Astrocyte (in vitro differentiated cells and primary cell): ENCODE measurements at places on chromosomes 4 and X. TPM values are rescaled to one million over a fixed set of nuclear protein-coding genes. Genes with fewer than 3 reads are reported as not detected.

The TMEM255A gene
- 1.7 and 4.6 TPM in 2 replicates for total RNA-seq

The CAPN6 gene
- 3.9 and 9.4 TPM in 2 replicates for total RNA-seq

The ASB5 gene
- total RNA-seq: 0.43 and 0.65 TPM in 2 replicates

The EDA gene
- 1.2 and 1.8 TPM in 2 replicates for total RNA-seq

The UBQLN2 gene
- 36.5 and 38.9 TPM in 2 replicates for total RNA-seq

The BGN gene
- total RNA-seq: 50.0 and 87.7 TPM in 2 replicates

The SLC9B1 gene
- total RNA-seq: 0.16 and 0.36 TPM in 2 replicates
